Cortex of kidney (tissue), 1 donor: ENCODE measurements at places on chromosomes 3 and 15.
A peak's percentile ranks its signal among the peaks of the same experiment; 100 is the strongest.

DNA sequence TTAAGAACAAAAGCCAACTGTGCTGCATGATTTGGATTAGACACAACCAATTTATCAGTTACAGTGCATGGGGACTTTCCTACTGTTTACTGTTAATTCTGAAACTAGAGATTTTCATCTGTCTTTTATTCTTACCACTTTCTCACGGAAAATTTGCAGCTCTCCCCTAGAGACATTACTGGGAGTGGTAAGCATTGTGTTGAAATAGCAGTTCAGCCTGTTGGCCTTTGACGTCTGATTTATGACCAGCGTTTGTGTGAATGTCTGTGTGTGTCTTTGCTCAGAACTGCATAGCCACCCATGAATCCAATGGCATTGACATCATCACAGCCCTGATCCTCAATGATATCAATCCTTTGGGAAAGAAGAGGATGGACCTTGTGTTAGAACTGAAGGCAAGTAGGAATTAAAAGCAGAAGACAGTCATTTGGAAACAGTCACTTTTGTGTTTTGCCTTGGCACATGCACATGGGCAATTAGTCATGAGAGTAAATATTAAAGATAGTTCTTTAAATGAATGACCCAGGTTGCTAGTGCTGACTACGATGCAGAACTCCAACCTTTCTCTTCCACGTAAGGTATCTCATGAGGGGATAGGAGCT is 202.2 kb upstream of the BHLHE40 start:
- no peak for DNase-seq

GRCh38 chr15:57477736-57478522 is 101.6 kb downstream of the CGNL1 start:
- no peak for DNase-seq

DNA sequence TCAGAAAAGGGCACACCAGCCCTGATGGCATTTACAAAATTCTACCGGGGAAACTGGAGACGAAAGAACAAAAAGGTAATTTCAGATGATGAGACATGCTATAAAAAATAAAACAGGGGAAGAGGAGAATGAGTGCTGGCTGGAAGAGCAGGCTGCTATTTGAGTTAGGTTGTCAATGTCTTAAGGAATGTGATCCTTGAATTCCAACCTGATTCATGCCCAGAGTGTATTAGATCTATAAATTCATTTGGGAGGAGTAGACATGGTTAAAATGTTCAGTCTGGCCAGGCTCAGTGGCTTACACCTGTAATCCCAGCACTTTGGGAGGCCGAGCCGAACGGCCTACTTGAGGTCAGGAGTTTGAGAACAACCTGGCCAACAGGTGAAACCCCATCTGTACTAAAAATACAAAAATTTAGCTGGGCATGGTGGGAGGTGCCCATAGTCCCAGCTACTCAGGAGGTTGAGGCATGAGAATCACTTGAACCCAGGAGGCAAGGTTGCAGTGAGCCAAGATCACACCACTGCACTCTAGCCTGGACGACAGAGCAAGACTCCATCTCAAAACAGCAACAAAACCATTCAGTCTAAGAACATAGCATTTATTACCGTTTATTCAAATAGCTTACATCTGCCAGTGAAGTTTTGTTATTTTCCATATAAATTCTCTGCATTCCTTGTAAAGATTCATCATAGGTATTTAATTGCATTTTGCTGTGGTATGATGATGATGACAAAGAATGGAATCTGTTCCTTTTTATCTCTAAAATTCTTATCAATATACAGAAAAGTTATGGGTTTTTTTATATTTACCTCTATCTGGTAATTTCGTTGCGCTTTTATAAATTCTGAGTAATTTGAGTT is 126.7 kb upstream of the NR2E3 start:
- DNase-seq = no peak

DNA sequence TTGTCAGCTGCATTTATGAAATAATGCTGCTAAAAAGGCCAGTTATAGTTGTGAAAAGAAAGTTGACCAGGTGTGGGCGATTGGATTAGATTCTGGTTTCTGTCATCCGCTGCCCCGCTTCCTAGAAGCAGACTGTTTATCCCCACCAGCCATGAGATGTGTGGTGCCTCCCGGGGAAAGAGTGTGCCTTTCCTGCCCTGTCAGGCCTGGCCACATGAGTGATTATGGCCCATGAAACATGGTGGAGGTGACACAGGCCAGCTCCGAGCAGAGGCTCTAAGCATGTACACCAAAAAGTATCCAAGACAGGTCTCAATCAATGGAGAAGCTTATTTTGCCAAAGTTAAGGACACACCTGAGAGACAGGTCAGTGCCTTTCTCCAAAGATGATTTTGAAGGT is 85.4 kb upstream of the ABHD2 start:
- no peak for DNase-seq

DNA sequence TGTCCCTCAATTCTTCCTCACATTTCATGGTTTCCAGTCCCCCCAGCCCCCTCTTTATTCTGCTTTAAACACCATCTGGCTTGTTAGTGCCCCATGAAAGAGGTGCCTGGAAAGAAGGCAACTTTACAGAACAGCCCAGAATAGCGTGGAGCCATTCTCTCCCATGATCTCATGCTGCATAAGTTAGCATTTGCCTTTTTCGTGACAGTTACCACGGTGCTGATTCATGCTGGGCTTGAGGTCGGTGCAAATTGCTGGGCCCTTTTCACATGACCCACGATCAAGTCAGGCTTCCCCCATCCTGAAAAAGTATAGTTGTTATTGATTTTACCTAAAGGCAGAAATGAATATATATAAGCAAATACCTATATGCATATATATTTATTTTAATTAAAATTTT is 29.6 kb downstream of the SQOR start:
- DNase-seq = no peak

DNA sequence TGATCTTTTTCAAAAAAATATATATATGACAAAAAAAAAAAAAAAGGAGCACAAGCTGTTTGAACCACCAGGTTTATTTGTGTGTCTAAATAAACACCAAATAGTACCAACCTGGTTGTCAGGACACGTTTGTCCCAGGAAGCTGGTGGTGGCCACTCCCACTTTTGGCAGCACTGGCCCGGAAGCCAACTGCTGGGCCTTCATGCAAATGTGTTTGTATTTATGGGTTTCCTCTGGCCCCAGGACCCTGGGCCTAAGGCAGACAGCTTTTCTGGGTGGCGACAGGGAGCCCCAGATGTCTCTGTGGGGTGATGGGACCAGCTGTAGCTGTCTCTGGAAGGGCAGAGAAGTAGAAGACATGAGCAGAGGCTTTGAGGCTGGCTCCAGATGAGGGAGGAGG is 31.6 kb downstream of the PRKCD start:
- DNase-seq = no peak

DNA sequence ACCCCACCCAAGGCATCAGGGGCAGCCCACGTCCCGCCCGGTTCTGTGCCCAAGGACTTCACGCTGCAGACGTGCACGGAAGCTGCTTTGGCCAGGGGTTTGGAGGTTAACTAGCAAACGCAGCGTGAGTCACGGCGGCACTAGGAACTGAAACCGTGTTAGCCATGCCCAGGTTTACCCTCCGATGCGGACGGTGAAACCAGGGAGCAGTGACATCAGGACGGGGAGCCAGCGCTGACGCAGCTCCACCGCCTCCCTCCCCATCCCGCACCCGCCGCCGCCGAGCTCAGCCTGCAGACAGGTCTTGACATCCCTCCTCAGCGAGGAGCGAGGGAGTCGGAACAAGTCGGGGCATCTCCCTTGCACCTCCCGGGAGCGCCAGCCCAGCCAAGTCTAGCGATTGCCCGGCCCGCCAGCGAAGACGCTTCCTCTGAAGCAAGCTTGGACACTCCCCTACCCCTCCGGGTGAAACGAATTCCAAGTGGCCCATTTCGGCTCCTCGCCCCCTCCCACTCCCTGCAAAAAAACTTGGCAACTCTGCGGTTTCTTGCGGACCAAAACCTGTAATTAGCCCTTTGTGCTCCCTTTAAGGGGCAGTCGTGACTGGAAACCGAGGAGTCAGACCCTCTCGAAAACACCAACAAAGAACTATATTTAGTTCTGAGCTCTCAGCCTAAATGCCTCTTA is 1.4 kb upstream of the RAP2B start:
- peak; percentile 9 for DNase-seq

GRCh38 chr3:27802849-27803248 is 80.7 kb upstream of the EOMES start:
- DNase-seq = no peak

DNA sequence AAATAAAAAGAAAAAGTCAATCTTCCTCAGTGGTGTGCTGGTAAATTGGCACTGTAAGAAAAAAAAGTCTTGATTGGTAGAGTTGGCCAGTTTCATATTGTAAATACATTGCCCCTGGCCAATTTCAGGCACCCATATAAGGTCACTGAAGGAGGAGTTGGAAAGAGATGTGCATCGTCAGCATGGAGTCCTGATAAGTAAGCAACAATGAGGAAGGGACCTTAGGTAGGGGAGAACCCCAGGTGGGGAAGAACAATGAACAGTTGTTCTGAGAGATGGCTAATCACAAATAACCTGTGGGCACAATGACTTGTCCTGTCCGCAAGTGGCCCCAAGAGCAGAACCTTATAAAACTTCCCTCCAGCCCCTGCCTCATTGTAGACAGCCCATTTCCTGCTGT is 8.6 kb upstream of the CYP8B1 start:
- DNase-seq = no peak

GRCh38 chr3:56811546-56812202 is 9.9 kb upstream of the ARHGEF3 start:
- no peak for DNase-seq

- DNase-seq = no peak
Observed at GRCh38 chr3:38824349-38824748, 8.3 kb upstream of the SCN10A start.

DNA sequence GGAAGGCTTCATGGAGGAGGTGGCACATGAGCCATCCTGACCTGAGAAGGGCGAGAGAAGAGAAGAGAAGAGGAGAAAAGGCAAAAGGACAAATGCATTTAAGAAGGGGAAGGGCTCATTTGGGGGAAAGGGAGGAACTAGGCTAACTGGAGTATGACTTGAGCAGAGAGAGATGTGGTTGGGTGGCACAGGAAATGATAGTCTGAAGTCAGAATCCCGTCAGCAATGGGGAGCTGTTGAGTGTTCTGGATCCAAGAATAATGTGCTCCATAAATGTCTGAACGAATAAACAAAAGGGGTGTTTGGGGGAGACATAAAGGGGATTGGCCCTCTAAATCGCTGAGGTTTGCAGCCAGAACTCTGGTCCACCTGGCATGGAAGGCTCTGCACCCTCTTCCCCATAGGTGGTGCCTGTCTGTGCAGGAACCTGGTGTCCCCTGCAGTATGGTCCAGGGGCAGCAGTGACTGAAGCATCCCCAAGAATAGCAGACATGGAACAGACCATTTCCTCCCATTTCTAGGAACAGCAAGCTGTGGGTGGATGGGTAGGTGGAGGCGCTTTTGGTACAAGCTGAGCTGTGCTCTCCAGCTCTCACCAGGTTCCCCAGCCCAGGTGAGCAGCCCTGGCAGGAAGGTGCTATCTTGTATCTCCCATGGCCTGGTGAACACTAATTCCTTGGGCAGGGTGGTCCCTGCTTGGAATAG is 15.2 kb downstream of the CORO2B start:
- no peak for DNase-seq
